ENCODE measurements at places on chromosomes 2 and 18.

- no peak for DNase-seq
Observed at GRCh38 chr2:118059919-118060478, 28.3 kb upstream of the INSIG2 start.

- no peak for DNase-seq
Observed at GRCh38 chr2:105519516-105519915, 120.7 kb upstream of the FHL2 start.

DNA sequence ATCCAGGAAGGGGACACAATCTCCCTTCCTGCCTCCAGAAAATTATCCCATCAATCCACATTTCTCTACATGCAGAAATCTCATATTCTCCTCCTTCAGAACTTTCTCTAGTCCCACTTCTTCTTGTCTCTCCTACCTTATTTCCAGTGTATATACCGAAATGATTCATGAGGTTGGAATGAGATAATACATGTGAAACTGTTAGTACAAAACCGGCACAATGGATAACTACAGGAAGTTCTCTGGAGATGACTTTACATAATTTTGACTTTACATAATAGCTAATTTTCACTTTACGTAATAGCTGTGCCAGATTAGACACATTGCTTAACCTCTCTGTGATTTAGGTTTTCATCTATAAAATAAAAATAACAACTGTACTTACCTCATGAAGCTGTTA is 801.3 kb downstream of the ERBB4 start:
- DNase-seq: no peak

- no peak for DNase-seq
Observed at GRCh38 chr2:237390235-237390634, 23.7 kb downstream of the COL6A3 start.

DNA sequence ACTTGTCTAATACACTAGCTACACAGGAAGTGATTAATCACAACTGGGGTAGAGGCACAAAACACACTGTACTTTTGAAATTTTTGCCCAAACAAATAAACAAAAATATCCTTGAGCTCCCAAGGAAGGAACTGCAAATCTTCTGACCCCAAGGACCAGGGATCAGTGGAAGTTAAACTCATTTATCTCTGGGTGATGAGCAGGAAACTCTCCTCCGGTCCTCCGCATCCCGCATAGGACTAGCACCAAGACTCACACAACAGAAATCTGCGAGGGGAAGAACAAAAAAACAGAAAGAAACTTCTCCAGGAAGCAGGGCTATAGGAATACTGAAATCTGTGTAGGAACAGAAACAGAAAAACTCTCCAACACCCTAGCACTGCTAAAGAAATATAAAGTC is 650.3 kb downstream of the DCDC2C start:
- DNase-seq: no peak

DNA sequence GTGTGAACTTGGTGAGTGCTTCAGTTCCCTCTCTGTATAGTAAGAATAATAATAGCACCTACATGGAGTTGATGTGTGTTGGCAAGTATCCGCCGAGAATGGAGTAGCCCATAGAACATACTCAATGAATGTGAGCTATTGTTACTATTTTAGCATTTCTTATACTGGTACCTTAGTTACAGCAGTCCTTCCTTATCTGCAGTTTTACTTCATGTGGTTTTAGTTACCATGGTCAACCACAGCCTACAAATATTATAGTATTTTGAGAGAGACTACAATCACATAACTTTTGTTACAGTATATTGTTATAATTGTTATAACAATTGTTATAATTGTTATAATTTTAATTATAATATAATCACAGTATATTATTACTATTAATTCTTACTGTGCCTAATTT is 152.5 kb upstream of the RASGRP3 start:
- DNase-seq: no peak

DNA sequence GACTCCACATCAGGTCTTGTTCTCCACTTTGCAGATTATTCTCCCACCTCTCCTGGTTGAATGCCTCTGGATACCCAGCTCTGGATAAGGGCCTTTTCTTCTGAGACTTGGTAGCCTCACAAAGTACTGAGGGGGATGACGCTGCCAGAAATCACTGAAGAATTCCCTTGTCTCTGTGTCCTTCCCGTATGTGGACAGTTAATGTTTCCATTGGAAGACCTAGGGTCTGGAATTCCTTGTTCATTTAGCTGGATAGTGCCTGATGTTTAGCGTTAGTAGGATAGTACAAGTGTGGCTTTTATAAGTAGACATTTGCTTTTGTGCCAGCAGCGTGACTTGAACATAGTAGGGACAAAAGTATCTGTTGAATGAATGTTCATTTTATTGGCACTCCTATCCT is 76.9 kb downstream of the CLHC1 start:
- DNase-seq: no peak

DNA sequence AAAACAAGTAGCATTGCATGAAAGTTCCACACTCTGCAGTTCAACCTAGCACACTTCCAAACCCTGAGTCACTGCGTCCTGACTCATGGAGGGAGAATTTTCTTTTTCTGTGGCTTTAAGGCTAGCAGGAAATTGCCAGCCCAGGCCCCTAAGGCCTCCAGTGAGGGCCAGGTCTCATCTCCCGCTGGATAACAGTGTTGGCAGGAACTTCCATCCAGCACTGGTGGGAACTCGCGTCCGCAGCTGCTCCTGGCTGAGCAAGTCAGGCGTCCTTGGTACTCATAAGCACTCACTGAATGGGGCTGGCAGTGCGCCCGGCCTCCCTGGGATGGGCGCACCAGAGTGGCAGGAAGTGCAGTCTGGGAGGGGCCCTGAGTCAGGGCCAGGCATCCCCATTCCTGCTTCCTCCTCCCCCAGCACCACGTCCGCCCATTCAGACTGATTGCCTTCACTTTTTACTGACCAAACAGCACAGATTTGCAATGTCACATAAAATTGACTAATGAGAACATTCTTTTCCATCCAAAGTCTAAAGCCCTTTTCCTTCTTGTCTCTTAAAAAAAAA is 14.3 kb downstream of the MALL start:
- DNase-seq: no peak

DNA sequence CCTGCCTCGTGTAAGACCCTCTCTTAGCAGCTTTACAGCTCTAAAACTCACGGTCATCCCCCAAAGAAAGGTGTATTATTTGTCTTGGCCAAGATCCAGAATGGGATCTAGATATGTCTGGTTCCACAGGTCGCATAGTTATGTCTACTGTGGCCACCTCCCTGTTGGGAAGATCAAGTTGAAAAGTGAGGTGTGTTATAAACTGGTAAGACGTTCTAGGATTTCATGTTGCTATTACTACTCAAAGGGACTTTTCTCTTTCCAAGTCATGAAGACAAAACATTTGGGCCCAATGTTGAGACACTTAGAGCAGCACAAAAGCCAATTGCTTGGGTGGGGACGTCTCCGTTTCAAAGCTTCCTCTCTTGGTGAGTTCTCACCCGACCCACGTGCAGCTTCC is 766.0 kb downstream of the RNF144A start:
- DNase-seq: no peak

DNA sequence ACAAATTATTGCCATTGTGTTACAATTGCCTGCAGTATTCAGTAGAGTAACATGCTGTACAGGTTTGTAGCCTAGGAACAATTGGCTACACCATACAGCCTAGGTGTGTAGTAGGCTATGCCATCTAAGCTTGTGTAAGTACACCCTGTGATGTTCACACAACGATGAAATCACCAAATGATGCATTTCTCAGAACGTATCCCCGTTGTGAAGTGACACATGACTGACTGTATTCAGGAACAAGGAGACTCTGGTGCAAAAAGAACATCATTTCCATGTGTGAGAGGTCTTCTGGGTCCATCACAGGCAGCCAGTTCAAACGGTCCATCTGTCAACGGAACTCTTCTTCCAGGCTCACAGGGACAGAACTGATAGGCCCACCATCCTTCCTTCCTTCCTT is 263.7 kb downstream of the ANAPC1 start:
- no peak for DNase-seq

DNA sequence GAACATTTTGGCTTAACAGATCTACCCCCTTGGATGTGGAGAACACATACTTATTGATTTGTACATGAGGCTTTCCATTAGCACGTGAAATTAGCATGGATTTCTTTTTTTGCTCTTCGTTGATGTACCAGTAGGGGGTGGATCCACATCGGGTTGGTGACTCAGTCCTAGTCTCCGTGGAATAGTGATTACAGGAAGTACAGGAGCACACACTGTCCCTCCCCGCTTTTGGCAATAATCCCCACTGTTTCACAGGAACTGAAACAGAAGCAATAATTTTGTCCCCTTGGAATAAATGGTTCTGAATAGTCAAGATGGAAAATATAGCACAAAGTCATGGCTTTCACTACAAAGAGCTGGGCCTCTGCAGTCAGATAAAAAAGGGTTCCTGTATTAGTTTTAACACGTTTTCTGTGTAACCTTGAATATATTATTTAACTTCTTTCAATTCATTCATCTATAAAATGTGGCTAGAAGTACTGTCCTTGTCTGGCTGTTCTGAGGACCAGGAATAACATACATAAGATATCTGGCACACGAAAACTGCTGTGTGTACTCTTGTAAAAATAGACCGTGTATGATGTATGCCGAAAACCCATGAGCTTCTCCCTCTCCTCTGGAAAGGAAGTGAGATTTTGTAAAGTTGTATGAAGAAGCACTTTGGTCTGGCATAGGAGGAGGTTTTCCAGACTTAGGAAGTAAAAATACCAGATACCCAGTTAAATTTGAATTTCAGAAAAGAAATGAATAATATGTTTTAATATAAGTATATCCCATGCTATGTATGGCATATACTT is 229.2 kb downstream of the GALR1 start:
- no peak for DNase-seq

DNA sequence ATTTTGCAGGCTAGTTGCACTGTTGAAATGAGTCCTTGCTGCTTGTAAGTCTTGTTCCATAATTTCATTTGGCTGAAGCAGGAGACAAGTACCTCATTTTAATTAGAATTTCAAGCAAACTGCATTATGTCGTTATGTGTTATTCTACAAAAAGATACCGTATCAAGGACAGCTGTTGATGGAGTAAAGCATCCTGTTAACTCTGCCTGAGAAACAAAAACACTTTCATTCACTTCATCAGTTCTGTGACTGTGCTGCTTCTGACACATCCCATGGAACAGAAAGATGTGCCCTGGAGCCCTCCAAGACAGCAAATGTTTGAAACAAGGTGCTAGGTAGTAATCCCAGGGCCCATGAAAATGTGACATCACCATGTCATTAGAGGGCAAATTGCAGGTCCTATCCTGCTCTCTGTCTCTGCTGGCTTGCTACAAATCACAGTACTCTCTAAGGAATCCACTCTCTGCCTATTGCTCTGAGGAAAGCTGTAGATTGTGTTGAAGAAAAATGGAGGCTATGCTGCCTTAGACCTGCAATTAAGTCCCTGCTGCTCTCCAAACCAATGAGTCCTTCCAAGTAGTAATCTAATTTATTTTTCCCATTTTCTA is 209.7 kb upstream of the PARD3B start:
- DNase-seq: no peak

DNA sequence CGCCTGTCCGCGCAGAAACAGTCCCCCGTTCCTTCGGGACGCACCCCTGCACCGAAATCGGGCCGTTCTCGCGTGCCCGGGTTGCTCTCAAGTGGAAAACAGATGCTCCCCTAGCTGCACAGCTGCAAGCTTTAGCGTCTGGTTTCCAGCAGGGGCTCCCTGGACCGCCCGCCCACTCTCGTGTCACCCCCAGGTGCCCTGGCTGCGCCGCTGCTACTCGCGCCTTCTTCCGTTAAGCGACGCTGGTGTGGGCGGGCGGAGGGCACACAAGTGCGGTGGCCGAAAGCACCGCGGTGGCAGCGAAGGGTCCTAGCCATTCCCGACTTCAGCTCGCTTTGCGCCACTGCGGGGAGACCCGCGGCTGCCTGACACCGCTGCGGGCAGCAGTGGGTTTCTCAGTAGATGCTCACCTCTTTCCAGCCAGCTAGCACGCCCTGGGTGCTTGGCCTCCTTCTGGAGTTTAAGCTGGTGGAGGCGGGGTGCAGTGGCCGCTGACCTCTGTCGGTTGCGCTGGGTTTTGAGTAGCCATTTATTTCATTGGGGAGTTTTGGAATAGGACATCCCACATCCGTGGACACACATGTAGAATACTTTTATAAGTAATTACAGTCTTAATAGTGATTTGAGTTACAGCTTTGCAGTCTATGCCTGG is 806 bp downstream of the ZNF407 start:
- DNase-seq: peak; percentile 38

All from activated T-helper 1 cell treated with anti-CD3 and anti-CD28 coated beads, Interleukin-2, amount 50 U/mL, for 16 hours (primary cell).